Peyer's patch (tissue), 4 donors: ENCODE measurements at places on chromosomes 1 and 21.

DNA sequence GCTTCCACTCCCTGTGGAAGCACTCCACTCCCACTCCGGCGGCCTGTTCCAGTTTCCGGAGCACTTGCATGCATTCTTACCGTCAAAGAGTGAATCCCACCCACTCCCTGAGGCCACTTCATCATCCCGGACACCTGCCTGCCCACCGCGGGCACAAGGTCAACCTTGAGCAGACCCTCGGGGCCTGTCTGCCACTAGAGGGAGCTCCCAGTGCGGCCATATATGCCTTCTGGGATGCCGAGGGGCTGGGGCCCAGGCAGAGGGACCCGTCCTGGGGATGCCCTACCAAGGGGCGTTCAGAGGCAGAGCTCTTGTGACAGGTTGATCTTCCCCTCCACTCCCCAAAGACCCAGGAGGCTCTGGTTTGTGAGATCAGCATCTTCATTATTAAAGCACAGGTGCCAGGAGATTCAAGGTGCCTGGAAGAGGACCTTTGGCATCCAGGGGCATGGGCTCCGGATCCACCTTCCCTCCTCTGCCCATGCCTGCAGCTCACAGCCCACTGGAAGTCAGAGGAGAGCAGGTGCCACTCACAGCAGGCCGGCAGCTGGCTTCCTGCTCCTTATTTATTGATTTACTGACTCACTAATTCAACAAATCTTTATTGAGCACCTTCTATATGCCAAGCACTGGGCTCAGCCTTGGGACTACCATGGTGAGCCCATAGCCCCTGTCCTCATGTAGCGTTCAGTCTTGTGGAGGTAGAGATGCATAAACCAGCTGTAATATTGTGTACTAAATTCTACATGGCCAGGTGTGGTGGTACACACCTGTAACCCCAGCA lies 47.3 kb downstream of the UBIAD1 start:
- peak; percentile 20 for DNase-seq

DNA sequence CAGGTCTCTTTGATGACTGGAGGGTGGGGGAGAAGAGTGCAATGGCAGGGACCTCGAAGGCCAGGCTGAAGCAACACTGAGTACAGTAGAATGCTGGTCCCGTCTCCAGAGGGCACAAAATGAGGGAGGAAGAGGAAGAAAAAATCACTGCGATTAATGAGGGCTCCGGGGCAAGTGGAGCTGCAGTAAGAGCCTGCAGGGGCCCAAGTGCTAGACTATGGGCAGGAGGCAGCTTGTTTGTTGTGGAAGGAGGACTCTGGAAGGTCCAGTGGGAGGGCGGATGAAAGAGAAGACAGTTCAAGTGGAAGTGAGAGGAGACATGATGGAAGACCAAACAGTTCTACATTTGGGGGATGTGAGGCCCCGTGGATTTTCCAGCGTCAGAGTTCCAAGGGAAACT lies 17.4 kb downstream of the TMCC2 start:
- DNase-seq: peak; percentile 10

DNA sequence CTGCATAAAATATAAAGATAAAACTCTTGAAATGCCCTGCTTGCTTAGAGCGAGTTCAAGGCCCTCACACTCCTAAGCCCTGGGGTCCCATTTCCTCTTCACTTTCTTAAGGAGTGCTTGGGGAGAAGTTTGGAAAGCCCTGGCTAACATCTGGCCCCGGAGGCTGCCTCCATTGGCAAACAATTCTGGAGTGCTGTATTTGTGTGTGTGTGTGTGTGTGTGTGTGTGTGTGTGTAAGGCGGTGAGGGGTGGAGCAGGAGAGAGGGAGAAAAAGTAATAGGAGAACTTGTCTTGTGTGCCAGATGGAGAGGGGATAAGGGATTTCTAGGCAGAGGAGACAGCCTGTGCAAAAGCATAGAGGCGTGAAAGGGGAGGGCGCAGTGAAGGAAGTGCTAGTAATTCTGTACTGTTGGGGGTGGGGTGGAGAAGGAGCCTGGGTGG lies 578 bp upstream of the TRIM62 start:
- no peak for DNase-seq

- DNase-seq: no peak
Measured at GRCh38 chr1:181812208-181812607, 249.3 kb downstream of the ZNF648 start.

- DNase-seq: peak; percentile 79
Measured at GRCh38 chr1:234065794-234066447, 161.4 kb downstream of the SLC35F3 start.

DNA sequence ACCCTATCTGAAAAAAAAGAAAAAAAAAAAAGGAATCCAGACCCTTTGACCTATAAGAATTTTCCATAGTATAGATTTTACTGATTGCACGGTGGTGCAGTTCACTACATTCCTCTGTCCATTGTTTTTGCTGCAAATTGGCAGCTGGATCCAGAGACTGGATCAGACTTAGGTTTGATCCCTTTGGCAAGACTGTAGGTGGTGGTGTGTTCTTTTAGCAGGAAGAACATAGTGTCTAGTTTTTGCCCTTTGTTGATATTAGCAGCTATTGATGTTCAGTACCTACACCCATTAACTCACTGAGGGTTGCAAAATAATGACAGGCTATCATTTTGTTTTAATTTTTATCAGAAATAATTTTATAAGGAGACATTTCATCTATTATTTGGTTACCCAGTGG lies 37.1 kb downstream of the OSBPL9 start:
- DNase-seq: no peak

DNA sequence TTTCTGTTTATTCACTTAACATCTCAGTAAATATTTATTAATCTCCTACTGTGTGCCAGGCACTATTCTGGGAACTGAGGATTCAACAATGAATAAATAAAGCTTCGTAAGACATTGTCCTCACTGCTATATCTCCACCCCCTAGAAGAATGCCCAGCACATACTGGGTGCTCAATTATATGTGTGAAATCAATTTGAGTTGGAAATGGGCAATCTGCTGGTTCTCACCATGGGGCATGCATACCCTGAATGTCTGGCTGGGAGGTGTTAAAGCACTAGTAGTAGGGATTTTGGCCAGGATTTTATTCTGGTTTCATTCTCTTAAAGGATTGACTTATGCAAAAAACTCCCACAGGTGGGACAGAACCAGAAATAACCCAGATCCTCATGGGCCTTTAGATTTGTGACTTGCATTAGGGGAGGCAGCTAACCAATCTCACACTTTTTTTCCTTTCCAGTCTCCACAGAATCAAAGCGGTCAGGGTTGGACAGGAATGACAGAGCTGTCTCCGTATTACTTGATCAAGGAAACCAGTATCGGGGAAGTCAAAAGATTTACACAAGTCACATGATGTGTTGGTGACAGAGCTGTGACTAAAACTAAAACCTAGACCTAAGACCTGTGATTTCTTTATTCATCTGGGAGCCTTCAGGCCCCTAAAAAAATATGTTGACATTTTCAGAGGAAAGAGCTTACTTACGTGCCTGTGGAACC lies 12.8 kb downstream of the GFI1 start:
- DNase-seq: no peak

- no peak for DNase-seq
Measured at GRCh38 chr21:30577766-30578165, 12.4 kb downstream of the KRTAP22-2 start.

DNA sequence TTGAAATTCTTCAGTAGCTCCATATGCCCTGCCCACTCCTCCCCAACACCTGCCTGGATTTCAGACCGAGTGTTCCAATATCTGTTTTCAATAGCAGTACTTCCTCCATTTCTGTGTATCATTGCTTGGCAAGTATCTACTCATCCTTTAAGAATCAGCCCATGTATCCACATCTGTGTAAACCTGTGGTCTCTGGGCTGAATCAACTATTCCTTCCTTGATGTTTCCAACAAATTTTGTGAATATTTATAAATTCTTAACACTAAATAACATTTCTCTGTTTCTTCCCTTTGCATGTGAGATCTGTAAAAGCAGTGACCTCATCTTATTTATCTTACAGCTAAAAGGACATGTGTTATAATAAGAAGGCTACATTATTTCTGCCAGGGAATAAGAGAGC lies 26.0 kb upstream of the UAP1 start:
- no peak for DNase-seq

DNA sequence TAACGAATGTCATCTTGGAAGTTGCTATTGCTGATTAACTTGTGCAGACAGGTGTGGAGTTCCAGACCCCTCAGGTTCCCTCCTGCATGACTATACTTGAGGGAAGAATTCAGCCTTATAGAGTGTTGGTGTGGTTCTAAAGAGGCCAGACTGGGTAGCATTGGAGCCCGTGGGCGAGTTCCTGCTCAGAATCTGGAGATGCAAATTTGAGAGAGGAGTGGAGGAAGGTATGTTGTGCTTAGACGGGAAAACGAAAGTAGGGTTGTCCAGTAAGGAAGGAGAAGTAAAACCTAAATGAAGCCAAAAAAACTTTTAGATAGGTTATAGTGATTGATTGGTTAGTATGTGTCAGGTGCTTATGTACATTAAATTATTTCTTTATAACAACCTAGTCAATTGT lies 79.2 kb downstream of the ZNF326 start:
- DNase-seq: no peak

- DNase-seq: peak; percentile 65
Measured at GRCh38 chr1:116504308-116505156, 66.3 kb downstream of the CD58 start.

GRCh38 chr1:2127187-2128145 lies 67.1 kb downstream of the FAAP20 start:
- DNase-seq: no peak

DNA sequence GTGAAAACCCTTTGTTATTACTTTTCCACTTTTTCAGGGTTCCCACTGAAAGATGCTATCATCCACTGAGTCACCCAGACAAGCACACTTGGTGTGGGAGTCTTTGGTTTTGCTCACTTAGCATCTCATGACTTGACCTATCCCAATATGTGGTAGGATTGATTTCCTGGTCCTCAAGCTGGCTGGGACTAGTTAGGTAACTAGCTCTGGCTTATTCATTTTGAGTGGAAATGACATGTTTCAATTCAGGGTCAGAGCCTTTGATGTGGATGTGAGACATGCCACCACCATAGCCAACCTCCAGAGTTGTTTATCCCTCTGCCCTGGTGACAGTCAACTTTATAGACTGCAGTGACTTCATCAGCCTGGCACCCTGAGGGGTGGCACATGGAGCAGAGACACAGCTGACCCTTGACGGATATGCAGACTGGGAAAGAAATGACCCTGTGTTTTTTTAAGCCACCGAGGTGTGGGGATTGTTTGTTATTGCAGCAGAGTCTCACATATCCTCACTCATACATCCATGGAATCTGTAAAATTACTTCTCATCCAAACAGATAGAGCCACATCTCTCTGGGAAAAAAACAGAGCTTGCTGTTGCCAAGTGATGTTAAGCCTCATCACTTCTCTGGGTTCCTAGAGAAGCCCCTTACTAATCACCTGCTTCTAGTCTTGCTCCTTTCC lies 699.9 kb downstream of the MATN1 start:
- no peak for DNase-seq

- no peak for DNase-seq
Measured at GRCh38 chr1:38891753-38892152, 10.4 kb upstream of the GJA9 start.

GRCh38 chr1:11787251-11787803 lies 18.4 kb downstream of the MTHFR start:
- peak; percentile 71 for DNase-seq

DNA sequence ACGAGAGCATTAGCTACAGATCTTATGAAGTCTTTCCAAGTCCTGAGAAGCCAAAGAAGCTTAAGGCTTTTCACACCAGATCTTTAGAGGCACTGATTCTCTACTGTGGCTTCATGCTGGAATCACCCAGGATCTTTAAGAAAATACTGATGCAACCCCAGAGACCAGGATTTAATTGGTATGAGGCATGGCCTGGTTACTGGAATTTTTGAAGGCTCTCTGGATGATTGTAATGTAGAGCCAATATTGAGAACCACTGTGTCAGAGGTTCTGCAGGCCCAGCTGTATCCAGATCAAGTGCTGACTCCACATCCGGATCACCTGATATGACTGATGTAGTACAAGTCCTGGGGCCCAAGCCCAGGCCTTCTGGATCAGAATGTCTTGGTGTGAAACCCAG lies 105.7 kb downstream of the PLPPR5 start:
- no peak for DNase-seq

DNA sequence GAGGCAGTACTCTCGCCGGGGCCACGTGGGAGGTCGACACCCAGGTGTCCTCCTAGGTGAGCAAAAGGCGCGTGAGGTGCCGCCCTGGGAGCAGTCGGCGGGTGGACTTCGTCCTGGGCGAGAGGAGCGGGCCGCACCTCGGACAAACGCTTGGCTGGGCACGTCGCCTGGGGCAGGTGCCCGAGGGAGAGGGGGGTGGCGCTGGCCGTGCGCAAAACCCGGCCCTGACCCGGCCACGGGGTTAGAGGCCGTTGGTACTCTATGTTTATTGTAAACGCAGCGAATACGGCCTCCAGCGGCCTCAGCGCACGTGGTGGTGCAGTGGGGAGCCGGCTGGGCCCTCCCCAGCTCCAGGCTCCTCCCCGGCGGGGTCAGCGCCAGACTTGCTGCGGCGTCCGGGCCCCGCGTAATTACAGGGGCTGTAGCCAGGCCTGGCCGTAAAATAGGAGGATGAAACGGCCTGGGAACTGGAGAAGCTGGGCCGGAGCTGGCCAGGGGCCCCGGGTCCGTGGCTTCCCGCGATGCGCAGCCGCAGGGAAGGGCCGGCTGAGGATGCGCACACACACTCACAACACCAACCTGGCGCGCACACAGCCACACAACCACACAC lies 1.6 kb upstream of the EFNA1 start:
- peak; percentile 92 for DNase-seq

DNA sequence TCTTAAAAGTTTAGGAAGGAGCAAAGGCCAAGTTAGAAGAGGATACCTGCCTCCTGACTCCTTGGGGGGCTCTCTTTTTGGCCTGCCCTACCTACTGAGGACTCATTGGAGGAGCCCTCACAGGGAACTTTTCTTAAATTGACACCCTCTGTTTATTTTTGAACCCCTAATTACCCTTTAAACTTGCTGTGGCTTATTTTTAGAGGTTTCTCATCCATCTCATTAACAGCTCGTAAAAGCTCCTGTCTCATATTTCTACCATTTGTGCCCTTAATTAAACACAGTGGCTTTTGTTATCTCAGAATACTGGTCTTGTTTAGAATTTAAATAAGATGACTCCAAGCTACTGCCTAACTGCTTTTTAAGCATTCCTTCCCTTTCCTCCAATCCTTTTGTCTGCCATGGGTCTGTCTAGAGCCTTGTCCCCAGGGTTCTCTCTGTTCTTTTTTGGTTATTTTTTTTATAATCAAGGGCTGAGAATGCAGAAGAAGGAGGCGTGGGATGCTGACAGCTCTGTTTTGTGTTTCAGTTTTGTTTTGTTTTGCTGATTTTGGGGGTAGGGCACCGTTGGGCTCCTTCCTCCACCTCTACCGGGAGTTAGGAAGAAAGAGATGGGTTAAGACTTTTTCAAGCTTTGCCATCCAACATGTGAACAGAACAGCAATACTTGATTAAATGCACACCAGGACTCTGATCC lies 78.0 kb downstream of the SYT6 start:
- DNase-seq: no peak
